ENCODE measurements at places on chromosomes 6 and 20. TPM values are rescaled to one million over a fixed set of nuclear protein-coding genes. Genes with fewer than 3 reads are reported as not detected.

DNA sequence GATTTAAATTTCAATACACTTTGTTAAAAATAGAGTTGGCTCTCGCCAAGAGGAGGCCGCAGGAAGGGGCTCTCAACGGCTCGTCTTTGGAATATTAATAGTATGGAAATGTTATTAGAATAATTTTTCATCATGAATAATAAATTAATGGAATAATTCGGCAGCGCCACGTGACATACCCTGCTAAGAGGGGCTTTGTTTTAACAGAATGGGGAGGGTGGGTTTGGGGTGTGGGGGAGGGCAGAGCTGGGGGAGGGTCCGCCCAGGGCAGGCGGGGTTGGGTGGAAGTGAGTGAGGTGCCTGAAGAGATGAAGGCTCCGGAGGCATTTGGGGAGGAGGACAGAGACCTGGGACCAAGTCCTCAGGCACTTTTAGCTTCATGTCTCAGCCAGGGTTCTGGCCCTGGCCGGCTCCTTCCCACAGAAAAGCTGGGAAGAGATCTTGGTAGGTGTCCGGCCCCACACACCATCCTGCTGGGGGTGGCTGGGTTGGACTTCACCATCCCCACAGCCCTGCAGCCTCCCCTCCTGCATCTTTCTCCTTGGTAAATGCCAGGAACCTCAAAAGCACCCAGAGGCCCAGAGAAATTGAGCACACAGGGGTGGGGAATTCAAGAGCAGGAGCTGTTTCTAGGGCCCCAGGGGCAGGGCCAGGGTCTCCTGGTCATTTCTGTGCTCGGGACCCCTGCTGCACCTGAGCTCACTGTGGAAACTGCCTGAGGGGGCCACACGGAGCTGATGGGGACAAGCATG is 93.6 kb upstream of the BHLHE23 start:
- DNase-seq, result no peak

DNA sequence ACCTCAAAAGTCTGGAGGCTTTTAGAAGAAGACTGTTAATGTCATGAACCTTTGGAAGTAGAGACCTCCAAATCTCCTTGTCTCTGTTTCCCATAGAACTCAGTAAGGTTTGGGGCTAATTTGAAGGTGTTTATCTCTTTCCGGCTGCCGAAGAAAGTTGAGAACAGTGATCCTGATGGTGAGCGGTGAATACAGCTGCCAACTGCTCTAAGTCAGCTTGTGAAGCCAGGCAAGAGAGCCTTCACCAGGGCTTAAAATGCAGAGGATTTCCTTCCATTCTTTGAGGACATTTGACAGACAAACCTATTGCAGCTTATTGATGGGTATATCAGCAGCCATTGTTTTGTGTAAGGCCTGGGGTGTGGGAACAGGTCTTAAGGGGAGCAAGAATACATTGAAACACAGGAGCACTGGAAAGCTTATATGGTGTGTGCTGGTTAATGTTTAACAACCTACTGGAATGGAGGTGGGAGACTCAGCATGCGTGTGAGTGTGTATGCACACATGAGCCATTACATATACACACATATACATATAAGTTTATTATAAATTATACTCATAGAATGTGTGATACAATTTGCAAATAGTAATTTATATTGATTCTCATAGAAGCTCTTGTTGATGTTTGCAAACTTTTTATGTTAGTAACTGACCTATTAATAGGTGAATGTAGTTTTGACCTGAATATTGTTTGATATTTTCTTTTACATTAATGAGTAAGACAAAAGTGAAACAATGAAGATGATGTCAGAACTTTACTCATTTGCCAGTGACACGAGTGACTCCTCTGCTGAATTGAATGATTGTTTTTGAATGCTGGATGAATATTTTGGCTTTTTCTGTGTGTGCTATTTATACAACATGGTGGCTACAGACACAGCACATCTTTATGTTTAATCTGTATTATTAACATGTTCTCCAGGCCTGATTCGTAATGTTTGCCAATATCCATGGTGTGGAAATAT is 18.1 kb downstream of the PLEKHG1 start:
- DNase-seq, result no peak

DNA sequence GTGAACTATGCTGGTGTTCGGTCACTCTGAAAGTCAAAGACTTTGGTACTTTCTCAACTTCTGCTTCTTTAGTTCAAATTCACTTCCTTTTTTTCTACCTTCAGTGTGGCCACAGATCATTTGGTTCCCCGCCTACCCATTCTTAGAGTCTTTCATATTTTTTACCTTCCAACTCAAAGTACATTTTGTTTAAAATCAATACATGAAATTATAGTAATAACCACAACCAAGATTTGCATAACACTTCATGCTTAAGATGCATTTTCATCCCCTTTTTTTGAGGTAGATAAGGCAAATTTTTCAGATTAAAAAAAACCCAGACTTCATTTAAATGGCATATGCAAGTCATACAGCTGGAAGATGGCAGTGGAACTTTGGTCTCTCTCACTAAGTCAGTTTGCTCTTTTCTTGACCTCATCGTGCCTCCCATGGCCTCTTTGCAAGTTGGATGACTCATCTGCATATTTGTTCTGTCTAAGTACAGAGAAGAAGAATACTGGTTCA is 11.9 kb upstream of the CNR1 start:
- no peak for DNase-seq

DNA sequence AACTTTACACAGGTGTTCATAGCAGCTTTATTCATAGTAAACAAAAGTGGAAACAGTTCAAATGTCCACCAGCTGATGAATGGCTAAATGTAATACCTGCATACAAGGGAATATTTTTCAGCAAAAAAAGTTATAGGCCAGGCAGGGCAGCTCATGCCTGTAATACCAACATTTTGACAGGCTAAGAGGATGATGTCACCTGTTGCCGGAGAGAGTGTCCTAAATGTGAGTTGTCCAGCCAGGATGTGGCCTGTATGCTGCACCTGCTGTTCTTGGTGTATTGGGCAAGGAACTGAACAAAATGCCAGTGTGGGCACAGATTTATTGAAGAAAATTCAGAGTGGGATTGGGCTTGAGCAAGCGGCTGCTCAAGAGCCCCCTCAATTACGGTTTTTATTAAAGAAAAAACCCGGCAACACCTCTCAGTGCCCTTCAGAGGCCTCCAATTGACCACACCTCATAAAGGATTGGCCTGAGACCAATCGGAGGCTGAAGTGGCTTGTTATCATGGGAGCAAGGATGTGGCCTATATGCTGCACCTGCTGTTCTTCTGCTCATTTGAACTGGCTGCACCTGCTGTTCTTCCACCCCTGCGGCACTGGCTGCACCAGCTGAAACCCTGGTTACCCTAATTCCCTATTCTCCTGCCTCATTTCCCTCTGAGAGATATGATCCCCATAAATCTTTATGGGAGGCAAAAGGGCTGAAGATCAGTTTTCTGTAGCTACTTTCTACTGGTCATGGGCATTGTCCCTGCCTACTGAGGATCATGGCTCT is 164.3 kb upstream of the PROKR2 start:
- no peak for DNase-seq

DNA sequence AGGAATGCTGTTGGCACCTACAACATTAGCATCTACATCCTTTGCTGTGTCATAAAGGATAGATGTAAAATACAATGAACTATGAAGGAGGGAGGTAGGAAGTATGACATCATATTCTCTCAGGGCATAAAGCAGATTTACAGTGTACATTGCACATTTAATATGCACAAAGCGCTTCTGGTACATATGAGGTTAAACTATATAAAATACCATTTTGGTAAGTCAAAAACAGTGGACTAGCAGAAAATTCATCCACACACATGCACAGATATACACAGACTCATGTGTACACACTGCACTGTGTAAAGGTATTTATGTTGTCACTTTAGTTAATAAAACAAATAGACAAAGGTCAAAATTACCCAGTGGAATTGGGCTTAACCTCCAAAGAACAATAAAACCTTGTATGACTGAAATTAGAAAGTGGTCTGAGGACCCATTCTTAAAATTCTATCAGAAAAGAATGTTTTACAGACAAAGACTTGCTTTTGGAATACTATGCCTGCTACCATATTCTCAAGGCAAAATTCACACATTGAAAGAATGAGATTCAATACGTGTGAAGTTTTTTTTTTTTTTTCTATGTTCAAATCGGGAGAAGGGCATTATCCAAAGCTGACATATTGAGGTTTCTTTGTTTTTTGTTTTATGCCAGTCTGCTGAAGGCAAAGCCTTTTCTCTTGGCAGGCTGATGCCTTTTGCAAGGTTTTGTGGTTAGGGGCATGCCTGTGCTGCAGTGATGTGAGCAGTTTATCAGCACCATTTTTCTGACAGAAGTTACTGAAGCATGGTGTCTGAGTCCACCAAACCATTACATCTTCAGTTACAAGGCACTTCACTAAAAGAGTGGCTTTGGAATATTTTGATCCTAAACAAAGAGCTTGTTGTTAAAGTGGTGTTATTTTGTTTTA is 199.0 kb downstream of the PLCB1 start:
- no peak for DNase-seq

GRCh38 chr6:30557683-30557981 is 537 bp downstream of the PRR3 start:
- no peak for DNase-seq

DNA sequence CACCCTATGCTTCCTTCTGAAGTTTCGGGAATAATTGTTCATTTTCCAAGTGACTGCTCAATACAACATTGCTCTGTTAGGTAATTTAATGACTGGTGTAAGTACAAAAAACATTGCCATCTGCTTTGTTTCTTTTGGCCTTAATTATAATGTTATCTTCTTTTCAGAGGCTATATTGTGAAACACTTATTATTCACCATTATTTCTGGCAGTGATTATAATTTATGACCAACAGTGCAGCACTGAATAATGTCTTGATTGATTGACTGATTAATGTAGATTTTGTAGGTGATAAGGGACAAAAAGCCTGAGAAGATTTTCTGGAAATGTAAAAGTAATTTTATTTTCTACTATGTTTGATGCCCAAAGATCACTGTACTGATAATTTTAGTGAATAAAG is 377.7 kb downstream of the PLCB1 start:
- DNase-seq, result no peak

DNA sequence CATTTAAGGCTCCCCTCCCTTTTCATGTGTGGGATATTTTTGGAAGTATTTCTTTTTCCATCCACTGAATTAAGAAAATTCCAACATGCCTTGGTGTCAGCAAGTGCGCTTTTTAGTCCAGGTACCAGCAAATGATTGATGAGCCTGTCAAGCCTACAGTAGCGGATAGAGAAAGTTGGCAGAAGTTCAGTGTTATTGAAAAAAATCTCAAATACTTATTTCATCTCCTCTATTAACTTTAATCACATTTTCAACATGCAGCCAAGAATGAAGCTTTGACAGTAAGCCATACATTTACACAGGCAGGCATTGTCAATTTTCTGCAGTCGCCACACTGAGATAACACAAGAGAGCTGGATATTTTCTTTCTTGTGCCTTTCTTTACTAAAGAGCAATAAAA is 50.4 kb downstream of the BLOC1S5 start:
- DNase-seq, result no peak

DNA sequence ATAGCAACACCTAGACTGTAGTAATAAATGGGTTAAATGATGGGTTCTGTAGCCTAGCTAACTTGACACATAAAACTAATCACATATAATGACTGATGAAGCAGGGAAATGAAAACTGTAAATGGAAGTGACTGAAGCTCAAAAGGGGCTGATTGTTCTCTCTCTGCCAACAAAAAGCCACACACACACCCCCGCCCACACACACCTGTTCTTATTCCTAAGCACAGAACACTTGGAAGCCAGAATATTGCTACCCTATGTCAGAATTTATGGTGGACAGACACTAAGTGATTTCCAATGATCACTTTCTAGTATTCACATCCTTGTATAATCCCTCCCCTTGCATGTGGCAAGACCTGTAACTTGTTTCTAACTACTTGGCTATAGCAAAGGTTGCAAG is 603.5 kb downstream of the UTRN start:
- DNase-seq, result no peak

DNA sequence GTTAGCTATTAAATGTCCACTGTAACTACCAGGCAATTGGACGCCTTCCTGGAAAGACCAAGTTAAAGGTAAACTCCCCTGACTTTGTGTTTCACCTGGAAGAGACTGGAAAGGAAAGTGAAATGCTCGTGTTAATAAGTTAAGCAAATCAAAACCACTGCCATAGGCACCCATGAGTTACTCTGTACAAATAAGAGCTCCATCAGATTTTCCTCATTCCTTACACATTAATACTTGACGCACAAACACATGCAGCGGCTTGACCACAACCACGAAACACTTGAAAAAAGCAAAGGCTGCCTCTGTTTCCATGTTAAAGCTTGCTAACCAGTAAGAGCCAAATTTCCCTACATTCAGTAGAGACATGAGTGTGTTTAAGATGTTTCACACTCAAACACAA is 19.8 kb downstream of the GCM1 start:
- no peak for DNase-seq

DNA sequence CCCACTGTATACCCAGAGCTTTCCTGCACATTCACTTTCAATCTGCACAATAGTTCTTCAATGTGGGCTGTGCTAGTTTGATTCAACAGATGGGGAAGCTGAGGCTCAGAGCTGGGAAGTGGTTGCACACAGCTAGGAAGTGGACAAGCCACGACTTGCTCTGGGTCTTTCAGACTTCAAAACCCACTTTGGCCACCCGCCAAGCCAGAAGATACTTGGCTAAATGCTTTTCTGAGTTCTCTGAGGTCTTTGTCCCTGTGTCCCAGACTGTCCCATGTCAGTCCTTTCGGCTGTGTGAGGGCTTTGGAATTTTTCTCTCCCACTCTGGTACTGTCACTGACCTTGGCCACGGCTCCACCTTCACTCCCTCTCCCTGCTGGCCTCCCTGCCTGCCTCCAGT is 10.6 kb downstream of the PDYN start:
- peak; percentile 34 for DNase-seq

GRCh38 chr6:159481897-159482296 is 211.1 kb downstream of the SOD2 start:
- DNase-seq, result no peak

GRCh38 chr6:160321729-160322505 is 26.3 kb upstream of the SLC22A3 start:
- DNase-seq, result no peak

- DNase-seq, result no peak
Measured at GRCh38 chr20:1819311-1820137, 75.7 kb upstream of the SIRPA start.

DNA sequence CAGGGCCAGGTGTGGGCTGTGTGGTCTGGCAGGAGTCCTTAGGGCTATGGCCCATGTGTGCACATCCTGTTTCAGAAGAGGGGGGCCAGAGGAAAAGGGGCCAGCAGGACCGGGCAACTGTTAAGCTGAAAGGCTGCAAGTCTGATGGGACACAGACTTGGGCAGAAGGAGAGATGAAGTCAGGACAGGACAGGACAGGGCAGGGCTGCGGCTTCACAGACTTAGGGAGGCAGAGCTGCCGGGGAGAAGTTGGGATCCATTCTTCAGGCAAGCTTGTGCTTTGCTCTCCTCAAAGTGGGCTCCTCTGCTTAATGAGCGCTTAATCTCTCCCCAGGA is 28.7 kb downstream of the MOCS1 start:
- no peak for DNase-seq

The SIRPB2 gene
- 3.5 TPM for total RNA-seq

The MOXD1 gene
- total RNA-seq, result 3.5 TPM

The PSMG4 gene
- 7.2 TPM for total RNA-seq

The DAAM2 gene
- 16.1 TPM for total RNA-seq

The OXT gene
- total RNA-seq, result not detected
